NCI-H226 (cell line): ENCODE measurements at places on chromosomes 12 and 14.

- no peak for DNase-seq
These were observed 240.5 kb downstream of the ADGRD1 start for GRCh38 chr12:131194166-131194565.

DNA sequence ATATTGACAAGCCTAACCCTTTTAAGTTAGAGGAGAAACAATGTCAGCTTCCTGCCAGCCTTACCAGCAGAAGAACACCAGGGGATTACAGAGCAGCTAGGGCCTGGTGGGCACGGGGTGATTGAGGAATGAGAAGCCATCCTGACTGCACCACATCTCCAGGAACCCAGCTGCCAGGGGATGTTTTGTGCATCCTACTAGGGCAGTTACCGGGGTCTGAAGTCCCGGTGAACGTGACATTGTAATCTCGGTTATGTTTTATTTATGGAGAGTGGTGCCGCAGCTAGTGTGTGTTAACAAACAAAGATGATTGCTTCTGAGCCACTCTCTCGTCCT is 115.9 kb downstream of the BCL11B start:
- no peak for DNase-seq

DNA sequence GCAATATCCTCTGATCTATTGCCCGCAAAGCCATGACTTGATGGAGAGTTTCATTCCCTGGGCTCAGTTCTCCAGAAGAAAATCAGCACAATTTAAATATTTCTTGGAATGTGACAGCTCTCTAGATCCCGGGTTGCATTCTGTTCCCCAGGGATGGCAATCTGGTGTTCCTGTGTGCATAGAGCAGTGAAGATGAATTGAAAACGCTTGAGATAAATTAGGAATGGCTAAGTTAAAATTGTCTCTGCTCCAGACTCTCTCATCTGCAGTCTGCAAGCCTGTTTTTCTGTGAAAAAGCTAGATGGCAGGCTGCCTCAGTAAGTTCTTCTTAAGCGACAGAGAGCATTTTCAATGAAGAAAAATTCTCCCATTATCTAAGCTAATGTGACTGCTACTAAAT is 582.5 kb upstream of the MGAT4C start:
- DNase-seq: no peak

DNA sequence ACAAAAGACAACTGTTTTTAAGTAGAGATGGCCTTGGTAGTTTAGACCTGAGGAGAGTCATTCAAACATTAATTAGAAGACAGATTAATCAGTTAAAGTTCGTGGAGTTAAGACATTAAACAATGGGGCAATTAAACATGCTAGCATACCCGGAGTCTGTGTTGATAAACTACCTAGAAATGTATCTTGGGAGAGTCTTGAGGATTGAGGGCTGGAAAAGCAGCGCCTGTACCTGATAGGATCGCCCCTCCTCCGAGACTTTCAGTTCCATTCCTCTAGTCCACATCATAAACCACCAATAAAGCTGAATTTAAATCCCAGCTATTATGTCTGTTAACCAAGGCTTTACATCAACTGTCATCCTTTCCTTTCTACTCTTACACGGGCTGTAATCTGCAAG is 1.0 kb upstream of the KRAS start:
- no peak for DNase-seq

DNA sequence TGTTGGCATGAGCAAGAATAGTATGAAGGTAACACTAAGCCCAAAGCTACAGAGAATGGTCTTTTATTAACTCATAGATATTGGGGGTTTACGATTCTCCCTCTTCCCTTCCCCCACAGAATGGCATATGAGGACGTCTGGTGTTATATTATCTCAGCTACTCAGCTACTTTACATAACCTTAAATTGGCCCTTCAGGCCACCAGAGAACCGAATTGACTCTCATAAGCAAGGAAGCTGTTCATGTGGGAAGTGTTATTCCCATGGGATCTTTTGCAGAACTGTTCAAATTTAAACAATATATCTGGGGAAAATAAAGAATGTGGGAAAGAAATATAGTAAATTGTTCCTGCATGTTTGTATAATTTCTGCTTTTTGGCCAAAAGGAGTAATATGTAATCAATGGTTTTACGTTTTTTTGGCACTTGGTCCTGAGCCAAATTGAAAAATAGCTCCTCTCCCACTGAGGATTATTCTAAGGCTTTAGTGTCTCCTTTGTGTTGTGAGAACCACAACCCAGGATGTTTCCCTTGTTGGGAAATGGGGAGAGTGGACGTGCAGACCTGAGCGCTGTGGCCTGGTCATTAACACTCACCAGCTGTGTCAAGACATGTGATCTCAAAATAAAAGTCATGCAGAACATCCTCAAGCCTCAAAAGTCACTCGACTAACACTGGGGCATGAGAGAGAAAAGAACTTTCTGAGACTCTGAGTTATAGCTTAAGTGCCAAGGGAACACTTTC is 31.8 kb upstream of the CMAS start:
- no peak for DNase-seq

DNA sequence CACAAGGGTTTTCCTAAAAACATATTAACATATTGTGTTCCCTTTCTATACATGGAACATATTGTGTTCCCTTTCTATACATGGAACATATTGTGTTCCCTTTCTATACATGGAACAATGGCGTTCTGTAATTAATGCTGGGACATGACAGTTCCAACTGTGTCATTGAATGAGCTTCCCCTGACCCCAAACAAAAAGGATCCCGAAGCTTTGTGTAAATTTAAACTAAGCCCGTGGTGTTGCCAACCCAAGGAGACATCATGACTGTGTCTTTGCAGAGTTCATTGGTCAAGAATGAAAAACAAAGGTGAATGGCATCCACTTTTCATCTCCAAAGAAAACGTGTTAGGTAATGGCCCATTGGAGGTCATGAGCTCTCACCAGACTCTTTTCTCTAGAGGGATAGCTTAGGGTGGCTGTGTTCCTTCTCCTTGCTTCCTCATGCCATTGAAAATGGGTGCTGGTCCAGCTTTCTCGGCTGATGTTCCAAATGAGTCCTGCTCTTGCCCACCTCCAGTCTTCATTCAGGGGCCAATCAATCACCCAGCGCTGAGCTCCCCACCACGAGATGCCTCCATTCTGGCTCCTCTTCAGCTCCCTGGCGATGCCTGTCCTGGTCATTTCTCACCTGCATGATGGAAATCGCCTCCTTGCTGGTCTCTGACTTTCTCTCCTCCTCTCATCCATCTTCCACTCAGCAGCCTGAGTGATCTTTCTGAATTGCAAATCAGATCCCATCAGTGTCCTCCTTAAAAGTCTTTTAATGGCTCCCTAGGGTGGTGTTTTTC is 156.1 kb downstream of the VRK1 start:
- no peak for DNase-seq

- peak; percentile 64 for DNase-seq
These were observed 10.4 kb upstream of the NOPCHAP1 start for GRCh38 chr12:104975587-104976343.

- DNase-seq: no peak
These were observed 70.5 kb downstream of the TMEM260 start for GRCh38 chr14:56650048-56650447.

DNA sequence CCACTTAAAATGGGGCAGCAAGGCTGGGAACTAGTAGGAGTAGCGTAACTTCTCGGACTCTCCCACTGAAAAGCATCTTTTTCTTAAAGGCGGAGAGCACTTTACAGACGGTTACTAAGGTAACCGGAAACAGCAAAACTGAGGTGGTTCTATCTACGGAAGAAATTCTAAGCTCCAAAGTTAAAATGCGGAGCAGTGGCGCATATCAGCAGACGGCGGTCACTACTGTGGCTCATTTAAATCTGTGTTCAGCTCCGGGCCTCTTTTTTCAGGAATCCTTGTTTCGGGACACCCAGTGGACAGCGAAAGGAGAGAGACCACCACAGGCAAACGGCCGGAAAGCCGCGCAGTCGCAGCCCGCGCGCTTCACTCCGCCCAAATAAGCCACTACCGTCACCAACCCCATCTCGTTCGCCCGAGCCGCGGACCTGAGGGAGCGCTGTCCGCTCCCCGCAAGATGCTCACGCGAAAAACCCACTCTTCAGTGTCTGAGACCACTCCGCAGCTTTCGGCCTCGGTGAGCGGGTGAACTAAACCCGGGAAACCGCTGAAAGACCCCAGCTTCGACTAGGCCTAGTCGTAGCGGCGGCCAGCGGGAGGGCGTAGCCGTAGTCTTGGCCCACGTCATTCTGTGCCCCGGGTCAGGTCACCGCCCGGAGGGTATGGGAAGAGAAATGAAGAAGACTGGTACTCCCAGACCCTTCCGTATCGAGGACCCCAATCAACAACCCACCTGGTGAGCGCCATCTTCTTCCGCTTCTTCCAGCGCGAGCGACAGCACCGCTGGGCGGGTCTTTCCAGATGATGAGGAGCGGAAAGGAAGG is at the start of gene SNW1:
Gene SNW1 (minus strand): TSS at position 776 of the 824 bp plus-strand sequence. CDS start 29 bp downstream, at position 747.
- DNase-seq: peak; percentile 92

DNA sequence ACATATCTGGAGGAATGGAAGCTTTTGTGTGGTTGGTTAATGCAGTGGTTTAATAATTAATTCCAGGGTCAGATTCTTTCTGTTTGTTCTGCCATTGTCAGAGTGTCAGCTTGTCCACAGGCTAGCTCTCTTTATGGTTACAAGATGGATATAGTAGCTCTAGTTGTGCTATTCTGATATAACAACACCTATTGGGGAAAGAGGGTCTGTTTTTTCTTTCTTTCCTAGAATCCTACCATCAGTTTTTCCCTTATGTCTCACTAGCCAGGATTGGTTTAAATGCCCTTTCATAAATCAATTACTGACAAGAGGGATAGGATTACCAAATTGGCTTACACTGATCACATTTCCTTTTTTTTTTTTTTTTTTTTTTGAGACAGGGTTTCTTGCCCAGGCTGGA is 27.8 kb downstream of the CNOT2 start:
- no peak for DNase-seq

DNA sequence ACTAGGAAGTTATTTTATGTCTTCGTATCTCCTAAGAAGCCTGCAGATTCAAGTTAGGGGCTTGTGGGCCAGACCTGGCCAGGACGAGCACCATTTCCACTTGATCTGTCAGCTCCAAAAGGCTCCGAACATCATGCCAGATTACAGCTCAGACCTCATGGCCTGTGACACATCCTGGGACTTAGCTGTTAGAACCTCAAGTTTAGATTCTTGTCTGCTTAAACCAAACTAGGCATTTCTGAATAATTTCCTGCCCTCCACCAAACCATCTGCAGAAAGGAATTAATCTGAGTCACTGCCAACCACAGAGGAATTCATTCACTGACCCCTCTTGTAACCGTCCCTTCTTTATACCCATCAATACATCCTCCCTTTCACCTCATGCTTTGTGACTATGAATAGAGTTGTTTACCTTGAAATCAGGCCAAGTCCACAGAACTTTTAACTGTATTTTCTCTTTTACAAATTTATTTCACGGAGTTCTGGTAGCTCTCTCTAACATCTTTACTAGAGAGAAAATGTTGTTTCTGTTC is 120.3 kb downstream of the FBXL14 start:
- DNase-seq: peak; percentile 94

DNA sequence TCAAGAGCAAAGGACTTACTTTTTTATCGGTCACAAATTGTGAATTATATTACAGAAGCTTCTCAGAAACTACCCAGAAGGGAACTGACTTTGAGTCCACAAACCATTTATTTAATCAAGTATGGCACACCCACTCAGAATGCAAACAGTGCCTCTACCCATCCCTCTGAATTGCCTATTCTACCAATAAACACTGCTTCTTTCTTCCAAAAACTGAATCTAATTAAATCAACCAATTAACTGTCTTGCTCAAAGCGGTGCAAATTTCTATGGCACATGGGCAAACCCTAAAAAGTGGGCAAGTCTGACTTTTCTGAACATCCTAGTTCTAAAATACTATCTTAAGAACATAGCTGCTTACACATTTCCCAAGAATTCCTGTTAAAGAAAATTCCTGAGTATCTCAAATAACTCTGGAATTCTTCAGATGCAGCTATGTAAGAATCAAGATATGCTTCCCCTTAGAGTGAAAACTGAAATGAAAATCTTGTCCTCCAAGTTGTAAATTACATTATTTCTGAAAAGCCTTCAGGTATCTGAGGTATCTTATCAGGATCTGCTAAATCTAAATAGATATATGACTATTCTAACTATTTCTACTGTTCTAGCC is 4.3 kb downstream of the SPTLC2 start:
- DNase-seq: peak; percentile 75

- no peak for DNase-seq
These were observed 40.2 kb upstream of the DICER1 start for GRCh38 chr14:95197551-95197950.

DNA sequence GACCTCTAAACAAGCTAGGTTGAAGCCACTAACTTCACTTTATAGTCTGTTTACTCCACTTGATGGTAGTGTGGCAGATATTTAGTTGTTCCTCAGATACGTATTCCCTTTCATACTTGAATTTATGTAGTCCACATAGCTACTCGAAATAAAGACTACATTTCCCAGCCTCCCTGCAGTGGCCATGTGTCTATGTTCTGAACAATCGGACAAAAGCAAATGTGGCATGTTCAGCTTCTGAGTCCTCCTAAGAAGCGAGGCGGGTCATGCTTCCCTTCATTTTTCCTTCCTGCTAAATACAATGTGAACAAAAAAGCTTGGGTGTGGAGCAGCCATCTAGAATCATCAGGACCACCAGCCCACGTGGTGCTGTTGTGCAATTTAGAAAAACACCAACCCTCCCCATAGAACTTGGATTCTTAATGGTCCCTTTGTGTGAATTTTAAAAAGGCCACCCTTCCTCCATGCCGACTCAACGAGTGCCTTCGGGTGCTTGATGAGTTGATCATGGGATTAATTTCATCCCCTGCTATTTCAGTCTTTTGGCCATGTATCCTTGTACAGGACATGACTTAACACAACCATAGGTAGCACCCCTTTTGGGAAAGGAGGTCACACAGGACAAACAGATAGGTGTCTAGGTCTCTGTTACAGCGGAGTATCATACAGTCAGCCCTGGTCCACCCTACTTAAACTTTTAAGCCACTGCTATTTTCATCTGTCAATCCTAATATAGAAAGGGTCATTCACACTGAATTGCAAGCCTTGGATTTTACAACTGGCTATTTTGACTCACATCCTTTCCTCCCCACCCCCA is 60.7 kb downstream of the ZFC3H1 start:
- no peak for DNase-seq

DNA sequence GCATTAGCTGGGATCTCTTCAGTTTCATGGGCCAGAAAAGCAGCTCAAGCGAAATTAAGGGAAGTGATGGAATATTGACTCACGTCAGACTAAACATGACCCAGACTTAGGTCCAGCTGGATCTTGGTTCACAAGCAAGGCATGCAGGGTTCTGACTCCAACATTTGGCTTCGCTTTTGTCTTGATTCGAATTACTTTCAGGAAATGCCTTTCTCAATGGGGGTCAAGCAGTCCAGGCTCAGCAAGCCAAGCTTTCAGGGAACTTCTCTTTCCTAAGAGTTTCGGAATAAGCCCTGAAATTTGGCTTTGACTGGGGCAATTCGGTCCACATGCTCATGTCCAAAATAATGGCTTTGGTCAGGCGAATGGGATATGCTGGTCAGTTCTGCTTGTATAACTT is 678.7 kb upstream of the TMEM132C start:
- no peak for DNase-seq
